Common myeloid progenitor, CD34-positive (primary cell): ENCODE measurements at places on chromosomes 5 and 9.
A peak's percentile ranks its signal among the peaks of the same experiment; 100 is the strongest.

GRCh38 chr9:110762783-110763182 lies 94.2 kb downstream of the MUSK start:
- no peaks in the 10 kb centered on the region for H3K36me3 ChIP-seq
- H3K27ac ChIP-seq = no peak overlapping the region
- no peaks in the 10 kb centered on the region for H3K27me3 ChIP-seq
- no peak overlapping the region for H3K4me3 ChIP-seq
- no peak for DNase-seq

- H3K36me3 ChIP-seq = no peaks in the 10 kb centered on the region
- H3K27ac ChIP-seq = no peak overlapping the region
- no peak for DNase-seq
- H3K27me3 ChIP-seq = no peaks in the 10 kb centered on the region
- H3K4me3 ChIP-seq = no peak overlapping the region
Measured at GRCh38 chr9:123609844-123610243, 253.8 kb downstream of the CRB2 start.

GRCh38 chr9:82488313-82489200 lies 500.0 kb downstream of the SPATA31D1 start:
- peaks cover 14% of the 10 kb centered on the region for H3K4me1 ChIP-seq
- no peak overlapping the region for H3K4me3 ChIP-seq
- no peaks in the 10 kb centered on the region for H3K36me3 ChIP-seq
- DNase-seq = no peak
- H3K27ac ChIP-seq = no peak overlapping the region
- H3K27me3 ChIP-seq = peaks cover 5% of the 10 kb centered on the region

DNA sequence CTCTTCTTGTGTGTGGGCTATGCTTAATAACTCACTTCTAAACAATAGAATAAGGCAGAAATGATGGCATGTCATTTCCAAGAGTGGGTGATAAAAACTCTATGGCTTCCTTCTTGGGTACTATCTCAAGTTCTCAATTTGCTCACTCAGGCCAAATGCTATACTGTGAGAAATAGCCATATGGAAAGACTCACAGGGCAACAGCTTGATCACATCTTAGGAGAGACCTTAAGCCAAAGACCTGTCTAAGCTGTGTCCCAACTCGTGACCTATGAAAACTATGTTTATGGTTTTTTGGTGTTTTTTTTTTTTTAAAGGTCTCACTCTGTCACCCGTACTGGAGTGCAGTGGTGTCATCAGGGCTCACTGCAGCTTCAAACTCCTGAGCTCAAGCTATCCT lies 2.1 kb upstream of the UIMC1 start:
- H3K27me3 ChIP-seq = no peaks in the 10 kb centered on the region
- no peak overlapping the region for H3K4me3 ChIP-seq
- H3K4me1 ChIP-seq = peaks cover 4% of the 10 kb centered on the region
- DNase-seq = no peak
- H3K36me3 ChIP-seq = no peaks in the 10 kb centered on the region
- no peak overlapping the region for H3K27ac ChIP-seq

DNA sequence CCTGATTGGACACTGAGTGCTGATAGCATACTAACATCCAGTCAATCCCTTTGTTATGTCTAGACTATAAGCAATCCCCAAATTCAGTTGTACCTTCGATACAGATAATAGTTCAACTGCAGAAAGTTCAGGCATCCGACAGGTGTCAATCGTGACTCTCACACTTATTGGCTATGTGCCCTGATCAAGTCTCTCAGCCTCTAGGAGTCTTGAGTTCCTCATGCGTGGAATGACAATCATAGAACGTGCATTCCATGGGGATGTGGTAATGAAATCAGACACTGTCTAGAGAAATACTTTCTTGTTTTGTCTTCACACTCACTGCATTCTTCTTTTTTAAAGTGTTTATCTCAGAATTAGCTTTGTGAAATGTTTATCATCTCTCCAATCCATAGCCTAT lies 4.8 kb downstream of the ANKRD34B start:
- no peak overlapping the region for H3K4me3 ChIP-seq
- no peak for DNase-seq
- no peak overlapping the region for H3K27ac ChIP-seq
- H3K4me1 ChIP-seq = peaks cover 14% of the 10 kb centered on the region

DNA sequence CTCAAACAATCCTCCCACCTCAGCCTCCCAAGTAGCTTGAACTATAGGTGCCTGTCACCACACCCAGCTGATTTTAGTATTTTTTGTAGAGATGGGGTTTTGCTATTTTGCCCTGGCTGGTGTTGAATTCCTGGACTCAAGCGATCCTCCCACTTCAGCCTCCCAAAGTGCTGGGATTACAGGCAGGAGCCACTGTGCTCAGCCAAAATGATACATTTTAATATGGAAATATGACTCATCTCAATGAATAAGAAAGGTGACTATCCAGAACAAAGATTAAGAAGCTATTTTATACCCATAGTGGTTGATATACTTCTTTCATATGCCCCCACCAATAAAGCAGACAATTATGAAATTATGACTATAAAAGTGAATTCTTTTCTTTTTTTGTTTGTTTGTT lies 166.2 kb downstream of the NFIB start:
- H3K27ac ChIP-seq = no peak overlapping the region
- H3K4me3 ChIP-seq = no peak overlapping the region
- H3K36me3 ChIP-seq = no peaks in the 10 kb centered on the region
- no peaks in the 10 kb centered on the region for H3K27me3 ChIP-seq

GRCh38 chr5:100856462-100856861 lies 46.6 kb downstream of the ST8SIA4 start:
- H3K36me3 ChIP-seq = peaks cover 3% of the 10 kb centered on the region
- no peak for DNase-seq
- no peak overlapping the region for H3K4me3 ChIP-seq
- no peak overlapping the region for H3K27ac ChIP-seq

DNA sequence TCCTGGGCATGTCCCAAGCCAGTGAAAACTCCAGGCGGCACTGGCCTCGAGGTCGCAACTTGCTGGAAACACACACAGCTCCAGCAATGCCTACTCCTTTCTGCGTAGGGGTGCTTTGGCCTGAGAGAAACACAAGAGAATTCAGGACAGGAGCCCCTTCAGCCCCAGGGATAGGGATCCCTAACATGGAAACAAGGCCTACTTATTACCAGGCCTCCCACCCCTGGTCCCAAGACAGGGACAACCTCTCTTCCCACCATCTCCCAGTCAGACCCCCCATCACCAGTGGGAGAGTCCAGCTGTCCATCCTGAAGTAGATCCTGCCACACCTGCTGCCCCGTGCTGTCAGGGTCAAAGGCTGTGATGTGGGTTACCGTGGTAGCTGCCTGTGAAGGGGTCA lies 7.8 kb downstream of the CREB3 start:
- H3K4me1 ChIP-seq = peaks cover 16% of the 10 kb centered on the region
- H3K27me3 ChIP-seq = no peaks in the 10 kb centered on the region
- H3K4me3 ChIP-seq = no peak overlapping the region
- H3K27ac ChIP-seq = no peak overlapping the region

GRCh38 chr5:176740131-176740701 lies 70.1 kb upstream of the UNC5A start:
- no peaks in the 10 kb centered on the region for H3K36me3 ChIP-seq
- no peak overlapping the region for H3K4me3 ChIP-seq
- peaks cover 5% of the 10 kb centered on the region for H3K4me1 ChIP-seq
- DNase-seq = no peak

GRCh38 chr9:27549196-27549755 lies 19.7 kb upstream of the MOB3B start:
- H3K4me1 ChIP-seq = no peaks in the 10 kb centered on the region
- H3K27ac ChIP-seq = no peak overlapping the region
- H3K27me3 ChIP-seq = no peaks in the 10 kb centered on the region
- H3K36me3 ChIP-seq = peaks cover 16% of the 10 kb centered on the region
- H3K4me3 ChIP-seq = no peak overlapping the region

GRCh38 chr9:73151653-73152542 lies at the start of gene ANXA1:
ANXA1 (plus strand) TSS chr9:73151865; CDS start chr9:73158536, 6,671 bp downstream.
- peaks cover 3% of the 10 kb centered on the region for H3K36me3 ChIP-seq
- peaks cover 59% of the 10 kb centered on the region for H3K4me1 ChIP-seq
- H3K27ac ChIP-seq = peak within 1 kb of the TSS; percentile 95
- H3K27me3 ChIP-seq = no peaks in the 10 kb centered on the region
- peak within 1 kb of the TSS; percentile 95 for H3K4me3 ChIP-seq

DNA sequence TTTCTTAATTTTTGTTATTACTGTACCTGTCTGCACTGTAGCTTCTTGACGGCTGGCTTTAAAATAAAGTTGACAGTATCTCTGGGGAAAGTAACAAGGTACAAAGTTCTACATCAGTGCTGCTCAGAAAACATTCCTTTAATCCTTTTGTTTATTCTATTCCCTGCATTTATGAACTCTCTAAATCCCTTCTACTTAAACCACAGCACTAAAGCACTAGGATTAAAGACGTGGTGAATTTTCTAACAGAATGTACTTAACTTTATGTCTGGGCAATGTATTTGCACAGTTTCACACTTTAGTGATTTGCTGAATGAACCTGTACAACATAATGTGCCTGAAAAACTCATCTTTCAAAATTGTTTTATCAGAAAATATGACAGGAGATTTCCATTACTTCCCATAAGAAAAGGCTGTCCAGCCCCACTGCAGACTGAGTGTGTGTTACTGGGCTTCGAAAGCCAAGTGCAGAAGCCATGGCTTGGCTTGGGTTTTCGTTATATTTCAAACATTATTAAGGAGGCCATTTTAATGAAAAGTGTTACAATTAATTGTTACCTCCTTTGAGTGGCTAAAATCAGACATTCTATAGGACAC lies 43.8 kb downstream of the LHFPL2 start:
- H3K4me1 ChIP-seq = no peaks in the 10 kb centered on the region
- no peak overlapping the region for H3K27ac ChIP-seq
- peaks cover 31% of the 10 kb centered on the region for H3K27me3 ChIP-seq
- no peak for DNase-seq
- no peak overlapping the region for H3K4me3 ChIP-seq

GRCh38 chr5:141848744-141849414 lies 29.3 kb downstream of the PCDH1 start:
- H3K27ac ChIP-seq = no peak overlapping the region
- no peak for DNase-seq
- peaks cover 17% of the 10 kb centered on the region for H3K4me1 ChIP-seq
- no peaks in the 10 kb centered on the region for H3K36me3 ChIP-seq

GRCh38 chr5:54746346-54746745 lies 228.8 kb downstream of the SNX18 start:
- no peaks in the 10 kb centered on the region for H3K27me3 ChIP-seq
- peaks cover 10% of the 10 kb centered on the region for H3K4me1 ChIP-seq
- no peak overlapping the region for H3K27ac ChIP-seq
- no peak for DNase-seq

- H3K4me1 ChIP-seq = no peaks in the 10 kb centered on the region
- peak; percentile 78 for DNase-seq
- H3K4me3 ChIP-seq = no peak overlapping the region
- H3K36me3 ChIP-seq = no peaks in the 10 kb centered on the region
Measured at GRCh38 chr5:109191153-109191558, 218.6 kb downstream of the PJA2 start.

GRCh38 chr5:27906931-27907601 lies 868.7 kb upstream of the CDH9 start:
- no peak overlapping the region for H3K4me3 ChIP-seq
- no peak for DNase-seq
- no peaks in the 10 kb centered on the region for H3K27me3 ChIP-seq
- H3K36me3 ChIP-seq = no peaks in the 10 kb centered on the region

- no peak for DNase-seq
- H3K4me1 ChIP-seq = peaks cover 19% of the 10 kb centered on the region
- H3K27me3 ChIP-seq = no peaks in the 10 kb centered on the region
- no peaks in the 10 kb centered on the region for H3K36me3 ChIP-seq
- no peak overlapping the region for H3K27ac ChIP-seq
Measured at GRCh38 chr5:157566902-157567489, 8.6 kb downstream of the ADAM19 start.

DNA sequence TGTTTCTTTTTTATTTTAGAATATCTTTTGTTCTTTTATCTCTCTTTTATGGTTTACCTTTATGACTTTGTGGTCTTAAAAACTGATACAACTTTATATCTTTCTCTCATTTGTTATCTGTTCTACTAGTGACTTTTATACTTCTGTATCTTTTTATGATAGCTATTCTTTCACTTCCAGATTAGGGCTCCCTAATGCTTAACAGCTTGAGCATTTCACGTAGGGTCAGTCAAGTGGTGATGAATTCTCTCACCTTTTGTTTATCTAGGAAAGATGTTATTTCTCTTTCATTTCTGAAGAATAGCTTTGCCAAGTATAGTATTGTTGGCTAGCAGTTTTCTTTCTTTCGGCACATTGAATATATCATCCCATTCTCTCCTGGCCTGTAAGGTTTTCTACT lies 123.6 kb downstream of the NUDT12 start:
- H3K36me3 ChIP-seq = no peaks in the 10 kb centered on the region
- no peak for DNase-seq
- no peak overlapping the region for H3K4me3 ChIP-seq

DNA sequence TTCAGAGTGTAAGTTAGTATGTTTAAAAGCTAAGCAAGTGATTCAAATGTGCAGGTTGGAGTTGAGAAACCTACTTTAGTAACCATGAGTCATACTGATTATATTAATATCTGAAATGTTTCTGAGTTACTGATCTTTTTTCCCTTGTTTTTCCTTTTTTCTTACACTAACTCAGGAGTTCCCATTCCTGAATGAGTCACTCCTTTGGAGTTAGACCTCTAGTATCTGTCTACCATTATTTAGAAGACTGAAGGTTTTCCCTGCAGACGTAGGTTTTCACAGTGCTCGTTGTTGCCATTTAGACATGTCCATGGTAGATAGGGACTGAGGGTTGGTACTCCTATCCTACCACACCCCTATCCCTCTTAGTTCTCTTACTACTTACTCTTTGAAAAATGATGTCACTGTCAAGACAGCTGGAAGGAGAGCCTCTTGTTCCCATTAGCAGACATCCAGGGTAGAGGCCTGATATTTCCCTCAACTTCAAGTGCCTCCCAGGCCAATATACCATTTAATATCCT lies 20.2 kb downstream of the OCLN start:
- no peaks in the 10 kb centered on the region for H3K27me3 ChIP-seq
- no peak for DNase-seq
- H3K27ac ChIP-seq = no peak overlapping the region
- H3K4me3 ChIP-seq = no peak overlapping the region

- H3K36me3 ChIP-seq = peaks cover 12% of the 10 kb centered on the region
- no peaks in the 10 kb centered on the region for H3K27me3 ChIP-seq
- no peak overlapping the region for H3K4me3 ChIP-seq
- peak; percentile 80 for DNase-seq
- no peaks in the 10 kb centered on the region for H3K4me1 ChIP-seq
Measured at GRCh38 chr9:128921881-128922763, 1.3 kb downstream of the PHYHD1 start.

DNA sequence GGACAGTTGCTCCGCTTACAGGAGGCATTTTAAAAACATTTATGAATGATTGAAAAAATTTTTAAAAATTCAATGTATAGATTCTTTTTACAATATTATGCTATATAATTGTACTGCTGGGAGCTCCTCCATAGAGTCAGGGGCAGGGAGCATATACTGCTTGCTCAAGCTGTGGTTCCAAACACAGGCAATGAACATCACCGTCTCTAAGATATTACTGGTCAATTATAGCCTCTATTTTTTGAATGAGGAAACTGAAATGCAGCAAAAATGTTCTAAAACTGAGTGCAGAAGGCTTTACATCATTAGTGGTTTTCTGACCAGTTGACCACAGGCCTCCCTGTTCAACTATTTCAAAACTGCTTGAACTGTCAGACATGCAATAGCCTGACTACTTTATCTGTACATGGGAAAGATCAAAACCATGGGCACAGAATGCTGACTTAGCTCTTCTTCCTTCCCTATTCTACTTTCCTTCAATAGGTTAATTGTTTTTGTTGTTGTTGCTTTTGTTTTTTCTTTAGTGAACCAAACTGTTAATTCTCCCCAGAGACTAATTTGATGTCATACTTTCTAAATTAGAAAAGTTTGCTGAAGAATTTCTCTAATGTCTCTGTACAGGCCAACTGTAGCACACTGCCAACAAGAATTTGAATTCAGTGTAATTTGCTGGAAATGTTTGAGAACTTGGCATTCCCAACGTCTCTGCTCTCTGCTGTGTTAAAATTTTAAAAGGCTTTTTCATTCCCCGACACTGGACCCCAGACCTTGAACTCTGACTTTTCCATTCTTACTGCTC lies 107.6 kb upstream of the MPDZ start:
- H3K4me1 ChIP-seq = no peaks in the 10 kb centered on the region
- no peaks in the 10 kb centered on the region for H3K36me3 ChIP-seq
- H3K4me3 ChIP-seq = no peak overlapping the region
